ENCODE measurements at places on chromosomes 4 and X. TPM values are rescaled to one million over a fixed set of nuclear protein-coding genes. Genes with fewer than 3 reads are reported as not detected.

The APLN gene
- 0.32 TPM for polyA plus RNA-seq

The PNMA5 gene
- polyA plus RNA-seq: 0.25 TPM

The DAPP1 gene
- 17.5 TPM for polyA plus RNA-seq

The POU4F2 gene
- polyA plus RNA-seq: not detected

The GLRB gene
- 1.5 TPM for polyA plus RNA-seq

The GABRG1 gene
- 0.02 TPM for polyA plus RNA-seq

The POF1B gene
- 1.9 TPM for polyA plus RNA-seq

The PCSK1N gene
- 0.55 TPM for polyA plus RNA-seq

The CT45A5 gene
- 0.71 TPM for polyA plus RNA-seq

The PDE5A gene
- 4.6 TPM for polyA plus RNA-seq

The SMARCA5 gene
- polyA plus RNA-seq: 26.4 TPM

The PIR gene
- polyA plus RNA-seq: 13.0 TPM

The ABLIM2 gene
- 7.4 TPM for polyA plus RNA-seq

The P2RY4 gene
- polyA plus RNA-seq: 0.02 TPM

The TRIML2 gene
- 0.27 TPM for polyA plus RNA-seq

The ZBTB49 gene
- 5.5 TPM for polyA plus RNA-seq

The PLP2 gene
- polyA plus RNA-seq: 130 TPM

The BEX3 gene
- polyA plus RNA-seq: 218 TPM

The ARMCX1 gene
- polyA plus RNA-seq: 11.7 TPM

The GNRHR gene
- polyA plus RNA-seq: not detected

The AFP gene
- polyA plus RNA-seq: 0.66 TPM

The PAGE4 gene
- 1.2 TPM for polyA plus RNA-seq

The SEPSECS gene
- 15.8 TPM for polyA plus RNA-seq

The CDX4 gene
- not detected for polyA plus RNA-seq

The HAND2 gene
- polyA plus RNA-seq: 1.2 TPM

All from thymus (tissue), 14 donors.